ENCODE measurements at places on chromosomes 16 and 17.

DNA sequence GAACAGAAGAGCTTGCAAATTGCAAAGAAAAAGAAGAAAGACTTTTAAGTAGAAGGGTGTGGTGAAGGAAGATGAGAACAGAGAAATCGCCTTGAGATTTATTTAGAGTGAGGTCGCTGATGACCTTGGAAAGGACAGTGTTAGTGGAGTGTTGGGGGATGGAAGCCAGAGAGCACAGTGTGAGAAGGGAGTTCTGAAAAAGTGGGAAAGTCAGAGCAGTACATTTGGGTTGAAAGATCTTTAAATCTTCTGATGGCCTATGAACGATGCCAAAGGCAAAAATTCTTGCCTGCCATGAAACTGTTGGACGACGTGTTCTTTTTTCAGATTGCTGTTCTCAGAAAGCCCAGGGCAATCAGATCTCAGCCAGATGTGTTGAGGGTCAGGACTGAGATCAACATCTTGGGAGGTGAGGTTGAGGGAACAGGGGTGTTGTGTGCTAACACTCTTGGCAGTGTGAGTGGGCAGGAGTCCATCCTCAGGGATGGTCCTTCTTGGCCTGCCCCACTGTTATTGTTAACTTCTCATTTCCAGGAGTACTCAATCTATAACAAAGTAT, 330.1 kb downstream of the MAP2K6 start:
- no peak for DNase-seq

- DNase-seq: no peak
Observed at GRCh38 chr17:82225368-82226029, 3.3 kb upstream of the SLC16A3 start.

DNA sequence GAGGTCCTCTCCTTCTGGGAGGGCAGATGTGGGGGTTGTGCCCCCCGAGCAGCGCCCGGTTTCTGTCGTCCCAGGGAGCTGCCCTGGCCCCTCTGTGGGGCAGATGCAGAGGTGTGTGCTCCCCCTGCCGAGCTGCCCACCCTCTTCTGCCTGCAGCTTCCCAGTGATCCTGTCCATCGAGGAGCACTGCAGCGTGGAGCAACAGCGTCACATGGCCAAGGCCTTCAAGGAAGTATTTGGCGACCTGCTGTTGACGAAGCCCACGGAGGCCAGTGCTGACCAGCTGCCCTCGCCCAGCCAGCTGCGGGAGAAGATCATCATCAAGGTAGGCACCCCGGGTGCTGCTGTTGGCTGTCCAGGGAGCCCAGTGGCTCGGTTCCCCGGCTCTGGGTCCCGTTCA, 110.8 kb downstream of the SDR42E1 start:
- DNase-seq: no peak

- no peak for DNase-seq
Observed at GRCh38 chr17:76845541-76846017, 22.6 kb upstream of the MGAT5B start.

DNA sequence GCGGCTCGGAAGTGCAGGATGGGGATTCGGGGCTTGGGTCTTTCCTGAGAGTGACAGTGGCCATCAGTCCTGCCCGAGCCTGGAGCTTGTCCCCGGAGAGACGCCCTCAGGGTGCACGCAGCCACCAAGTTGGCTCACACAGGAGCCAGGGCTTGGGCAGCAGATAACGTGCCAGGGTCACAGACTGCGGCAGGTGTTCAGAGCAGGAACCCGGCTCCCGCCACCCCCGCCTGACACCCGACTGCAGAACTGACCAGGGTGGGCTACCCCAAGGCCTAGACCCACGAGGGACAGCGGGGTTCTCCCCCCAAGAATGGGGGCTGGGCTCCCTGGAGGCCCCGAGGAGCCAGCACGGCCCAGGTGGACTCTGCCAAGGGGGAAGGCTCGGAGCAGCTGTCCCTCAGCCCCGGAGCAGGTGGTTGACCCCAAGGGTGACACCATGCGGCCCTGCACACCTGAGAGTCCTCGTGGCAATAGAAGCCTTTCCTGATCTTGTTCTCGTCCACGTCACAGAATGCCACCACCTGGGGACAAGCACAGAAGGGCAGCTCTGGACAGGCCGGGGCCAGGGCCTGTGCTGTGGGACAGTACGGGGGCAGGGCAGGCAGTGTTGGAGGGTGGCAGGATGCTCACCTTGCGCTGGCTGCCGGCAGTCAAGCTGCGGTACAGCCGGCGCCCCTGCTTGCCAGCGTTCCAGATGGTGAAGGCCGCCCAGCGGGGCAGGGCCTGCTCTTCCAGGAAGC, 117.1 kb upstream of the ZNF750 start:
- DNase-seq: no peak

GRCh38 chr17:77141846-77142449, 1.2 kb downstream of the SEC14L1 start:
- no peak for DNase-seq

GRCh38 chr17:37789771-37790541, 45.1 kb upstream of the HNF1B start:
- DNase-seq: no peak

DNA sequence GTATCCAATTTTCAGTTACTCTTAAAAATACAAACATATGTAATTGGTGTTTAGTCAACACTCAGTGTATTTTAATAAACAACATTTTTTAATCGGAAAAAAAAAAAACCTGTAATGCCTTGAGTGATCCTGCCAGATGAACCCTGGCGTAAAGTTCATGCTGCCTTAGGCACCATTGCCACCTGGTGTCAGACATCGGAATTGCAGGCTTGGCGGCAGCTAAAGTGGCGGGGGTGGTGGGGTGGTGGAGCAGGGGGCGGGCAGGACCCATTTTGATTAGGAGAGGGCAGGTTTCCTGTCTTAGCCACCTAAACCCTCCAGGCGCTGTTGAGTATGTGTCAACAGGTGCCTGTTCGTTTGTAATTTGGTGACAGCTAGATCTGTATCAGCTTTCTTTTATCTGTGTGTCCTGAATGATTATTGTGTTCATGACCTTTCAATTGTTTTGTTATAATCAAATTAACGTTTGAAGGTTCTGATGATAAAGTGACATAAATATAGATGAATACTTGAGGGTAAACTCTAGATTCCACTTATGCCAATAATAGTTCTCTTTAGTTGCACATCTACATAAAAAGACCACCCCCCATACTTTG, 588.7 kb downstream of the CDH13 start:
- DNase-seq: no peak

- no peak for DNase-seq
Observed at GRCh38 chr17:82463925-82464566, 5.5 kb downstream of the NARF start.

- no peak for DNase-seq
Observed at GRCh38 chr17:13030459-13031300, 12.9 kb upstream of the ELAC2 start.

- DNase-seq: no peak
Observed at GRCh38 chr16:57795431-57795878, 6.8 kb downstream of the KIFC3 start.

DNA sequence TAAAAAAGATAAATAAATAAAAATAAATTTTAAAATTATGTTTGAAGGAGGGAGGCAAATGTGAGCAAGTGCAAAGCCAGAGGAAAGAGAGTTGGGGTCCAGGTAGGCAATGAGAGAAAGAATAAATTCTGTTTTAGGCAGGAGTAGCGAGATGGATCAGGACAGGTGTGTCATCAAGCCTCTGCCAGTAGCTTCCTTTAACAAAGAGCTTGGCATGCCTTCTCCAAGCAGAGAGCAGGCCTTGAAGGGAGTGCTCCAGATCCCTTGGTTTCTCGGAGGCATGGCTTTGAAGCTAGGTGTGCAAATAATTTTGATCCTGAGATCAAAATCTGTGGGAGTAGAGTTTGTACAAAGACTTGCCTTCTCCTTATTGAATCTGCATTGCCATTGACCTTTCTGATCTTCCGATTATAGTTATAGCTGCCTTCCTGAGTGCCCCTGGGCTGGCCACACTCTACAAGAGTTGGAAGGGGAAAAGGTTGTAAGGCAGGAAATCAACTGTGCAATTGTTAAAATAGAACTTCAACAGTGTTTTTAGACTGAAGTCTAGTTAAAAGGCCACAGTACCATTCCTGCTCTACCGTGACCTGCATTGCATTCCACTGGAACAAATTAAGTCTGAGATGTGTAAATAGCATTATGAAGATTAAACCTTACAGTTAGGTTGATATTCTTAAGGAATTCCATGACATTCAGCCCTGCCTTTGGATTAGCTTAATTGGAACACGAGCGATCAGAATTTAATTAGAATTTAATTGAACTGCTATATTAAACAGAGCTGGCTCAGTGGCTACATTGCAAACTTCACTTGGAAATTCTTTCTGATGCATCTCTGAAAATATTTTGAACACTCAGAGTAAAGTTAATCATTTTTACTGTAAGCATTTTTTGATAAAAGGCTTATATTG, 33.7 kb downstream of the IQCK start:
- no peak for DNase-seq

- no peak for DNase-seq
Observed at GRCh38 chr17:79044462-79044861, 20.5 kb downstream of the C1QTNF1 start.

- no peak for DNase-seq
Observed at GRCh38 chr17:31726980-31727427, 132.0 kb downstream of the COPRS start.

DNA sequence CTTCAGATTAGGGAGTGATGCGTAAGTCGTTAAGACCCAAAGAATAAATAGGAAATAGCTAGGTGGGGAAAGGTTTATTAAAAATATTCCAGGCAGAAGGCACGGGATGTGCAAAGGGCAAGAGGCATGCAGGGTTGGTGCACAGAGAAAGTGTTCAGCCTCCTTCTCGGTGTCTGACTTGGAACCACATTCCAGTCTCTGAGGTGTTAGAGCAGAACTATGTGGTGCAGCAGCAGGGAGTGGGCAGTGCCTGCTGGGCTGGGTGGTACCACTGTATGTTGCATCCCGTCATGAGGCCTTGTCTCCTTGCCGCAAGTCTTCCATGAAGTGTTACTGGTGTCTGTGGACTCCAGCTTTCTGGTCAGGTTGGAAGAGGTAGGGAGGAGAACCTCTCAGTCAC, 11.1 kb downstream of the NKD1 start:
- DNase-seq: no peak

DNA sequence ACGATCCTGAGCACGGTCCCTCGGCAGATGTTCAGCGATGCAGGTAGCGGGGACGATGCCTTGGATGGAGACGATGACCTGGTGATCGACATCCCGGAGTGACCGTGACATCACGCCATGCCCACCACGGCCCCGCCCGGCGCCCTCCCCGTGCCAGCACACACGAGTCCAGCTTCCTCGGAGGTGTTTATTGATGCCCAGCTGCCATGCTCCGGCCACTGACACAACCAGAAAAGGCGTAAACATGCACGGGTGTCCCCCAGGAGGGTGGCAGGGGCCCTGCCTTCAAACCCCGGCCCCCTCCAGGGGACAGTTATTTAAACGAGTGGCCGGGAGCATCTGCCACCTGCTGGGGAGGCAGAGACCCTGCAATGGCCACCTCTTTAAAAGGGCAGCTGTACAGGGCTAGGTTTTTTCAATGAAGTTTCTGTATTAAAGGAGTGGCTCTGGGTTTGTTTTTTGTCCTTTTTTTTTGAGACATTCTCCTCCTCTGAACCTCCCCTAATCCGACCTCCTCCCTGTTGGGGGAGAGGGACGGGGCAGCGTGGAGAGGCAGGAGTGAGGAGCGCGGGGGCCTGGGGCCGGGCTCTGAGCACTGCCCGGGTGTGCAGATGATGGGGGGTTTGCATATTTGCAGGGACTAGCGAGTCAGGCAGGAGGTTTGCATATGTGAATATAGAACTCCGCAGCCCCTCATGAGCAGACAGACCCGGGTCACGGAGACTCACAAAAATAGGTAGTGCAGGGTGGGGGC, 5.3 kb downstream of the DOC2A start:
- no peak for DNase-seq

GRCh38 chr17:42276359-42276608, at the start of gene STAT5B:
Gene STAT5B, minus strand, starts transcription at chr17:42276391. Its CDS starts 44,264 bp downstream, at chr17:42232127.
- DNase-seq: peak; percentile 35

- DNase-seq: no peak
Observed at GRCh38 chr17:45732926-45733505, 51.1 kb upstream of the CRHR1 start.

DNA sequence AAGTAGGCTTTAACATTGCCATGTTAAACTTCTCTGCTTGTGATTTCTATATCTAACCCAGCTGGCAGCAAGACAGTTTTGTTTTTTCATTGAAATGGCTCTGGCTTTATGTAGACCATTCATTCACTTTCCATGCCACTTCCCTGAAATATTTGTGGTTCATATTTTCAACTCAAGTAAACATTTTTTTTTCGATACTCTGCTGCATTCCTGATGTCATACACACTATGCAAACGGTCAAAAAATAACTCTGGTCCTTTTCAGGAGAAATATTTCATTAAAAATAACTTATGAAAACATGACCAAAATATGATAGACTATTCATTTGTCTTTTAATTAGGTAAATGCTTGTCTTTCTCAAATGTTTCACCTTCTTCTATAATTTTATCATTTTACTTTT, 116.3 kb downstream of the USP22 start:
- no peak for DNase-seq

- DNase-seq: no peak
Observed at GRCh38 chr17:69572747-69573146, 158.2 kb downstream of the MAP2K6 start.

- no peak for DNase-seq
Observed at GRCh38 chr16:67240506-67240905, 6.8 kb downstream of the FHOD1 start.

DNA sequence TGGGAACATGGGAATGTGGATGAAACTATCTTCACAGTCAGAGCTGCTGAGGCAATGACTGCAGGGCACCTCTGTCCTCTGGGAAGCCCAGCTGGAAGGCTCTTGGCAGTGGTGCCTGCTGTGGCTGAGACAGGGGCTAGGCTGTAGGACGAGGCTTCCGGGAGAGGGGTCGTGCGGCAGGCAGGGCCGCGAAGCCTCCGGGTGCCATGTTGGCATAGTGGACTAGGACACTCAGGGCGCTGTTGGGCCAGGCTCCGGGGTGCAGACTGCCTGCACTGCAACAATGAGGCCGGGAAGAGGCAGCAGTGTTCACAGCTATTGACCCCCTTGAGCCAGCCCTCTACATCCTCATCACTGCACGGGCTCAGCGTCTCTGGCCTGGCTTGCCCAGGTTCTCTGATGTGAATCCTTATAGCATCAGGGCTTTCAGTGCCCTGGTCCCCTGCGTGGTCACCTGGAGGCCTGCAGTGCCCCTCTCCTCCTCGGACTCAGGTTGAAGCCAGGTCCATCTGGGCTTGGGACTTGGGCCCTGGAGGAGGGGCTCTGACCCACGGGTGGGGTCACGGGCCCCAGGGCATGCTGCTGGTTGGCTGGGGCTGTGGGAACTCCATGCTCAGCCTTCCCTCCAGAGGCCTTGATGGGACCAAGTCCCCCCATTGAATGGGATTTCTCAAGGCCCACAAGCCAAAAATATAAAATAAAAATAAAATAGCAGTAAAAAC, 91.6 kb downstream of the TNFRSF13B start:
- no peak for DNase-seq
